ENCODE measurements at places on chromosomes 2 and 18.

DNA sequence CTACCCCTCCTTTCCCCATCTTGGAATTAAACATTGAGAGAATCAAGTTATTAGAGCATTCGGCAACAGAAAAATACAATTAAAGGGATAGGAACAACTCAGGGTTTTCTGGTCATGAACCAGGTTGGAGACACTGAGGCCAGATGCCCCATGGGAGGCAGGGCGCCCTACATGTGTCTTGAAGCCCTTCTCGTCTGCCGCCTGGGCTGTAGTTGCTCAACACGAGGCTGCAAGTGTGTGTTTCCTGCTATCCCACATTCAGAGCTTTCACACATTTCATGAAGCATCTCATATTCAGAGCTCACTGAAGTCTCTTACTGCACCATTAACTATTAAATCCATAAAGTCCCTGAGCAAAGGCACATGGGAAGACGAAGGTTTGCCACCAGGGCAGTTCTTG is 28.8 kb downstream of the TTC39C start:
- DNase-seq = no peak

DNA sequence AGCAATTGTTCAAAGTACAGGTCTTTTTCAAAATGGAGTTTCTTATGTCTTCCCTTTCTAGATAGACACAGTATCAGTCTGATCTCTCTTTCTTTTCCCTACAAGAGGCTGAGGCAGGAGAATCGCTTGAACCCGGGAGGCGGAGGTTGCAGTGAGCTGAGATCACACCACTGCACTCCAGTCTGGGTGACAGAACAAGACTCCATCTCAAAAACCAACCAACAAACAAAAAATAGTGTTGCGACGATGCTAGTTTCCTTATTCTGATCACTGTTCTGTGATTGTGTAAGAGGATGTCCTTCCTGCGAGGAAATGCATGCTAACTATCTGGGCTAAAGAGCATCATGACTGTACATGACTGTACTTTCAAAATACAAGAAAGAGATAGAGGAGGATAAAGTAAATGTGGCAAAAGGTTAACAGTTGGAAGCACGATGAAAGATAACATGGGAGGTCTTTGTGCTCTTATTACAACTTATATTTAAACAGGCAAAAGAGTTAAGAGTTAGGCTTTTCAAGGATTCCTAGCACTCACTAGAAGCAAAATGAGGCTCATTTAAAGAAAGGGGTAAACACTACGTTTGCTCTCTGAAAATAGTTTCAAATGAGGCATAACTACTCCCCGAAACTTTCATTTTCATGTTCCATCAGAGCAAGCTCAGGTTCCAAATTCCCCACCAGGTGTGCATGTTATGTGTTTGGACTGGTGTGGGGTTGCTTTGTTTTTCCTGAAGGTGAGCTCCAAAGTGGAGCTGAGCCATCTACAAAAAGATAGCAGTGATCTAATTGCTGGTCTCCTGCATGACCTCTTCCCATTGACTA is 23.8 kb downstream of the SOWAHC start:
- DNase-seq = no peak

- no peak for DNase-seq
These were observed 99.7 kb upstream of the KLHL29 start for GRCh38 chr2:23285091-23285800.

DNA sequence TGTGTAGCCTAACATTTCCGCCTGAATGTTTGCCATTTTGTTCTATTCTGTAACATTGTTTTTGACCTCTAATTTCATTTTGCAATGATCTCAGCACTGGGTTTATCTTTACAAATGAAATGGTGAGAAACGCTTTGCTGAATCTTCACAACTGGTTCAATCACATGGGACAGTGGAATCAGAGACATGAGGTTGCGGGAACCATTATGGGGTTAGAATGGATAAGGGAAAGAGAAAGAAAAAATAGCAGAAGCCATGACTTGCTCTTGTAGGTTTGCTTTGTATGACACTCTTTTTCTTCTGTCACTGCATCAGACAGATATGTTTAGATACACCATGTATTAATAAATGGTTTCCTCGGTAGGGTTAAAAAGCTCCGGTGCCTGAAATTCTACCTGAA is 114.3 kb upstream of the PELI1 start:
- no peak for DNase-seq

GRCh38 chr2:88831071-88831791 is 139.8 kb downstream of the RPIA start:
- DNase-seq = no peak

DNA sequence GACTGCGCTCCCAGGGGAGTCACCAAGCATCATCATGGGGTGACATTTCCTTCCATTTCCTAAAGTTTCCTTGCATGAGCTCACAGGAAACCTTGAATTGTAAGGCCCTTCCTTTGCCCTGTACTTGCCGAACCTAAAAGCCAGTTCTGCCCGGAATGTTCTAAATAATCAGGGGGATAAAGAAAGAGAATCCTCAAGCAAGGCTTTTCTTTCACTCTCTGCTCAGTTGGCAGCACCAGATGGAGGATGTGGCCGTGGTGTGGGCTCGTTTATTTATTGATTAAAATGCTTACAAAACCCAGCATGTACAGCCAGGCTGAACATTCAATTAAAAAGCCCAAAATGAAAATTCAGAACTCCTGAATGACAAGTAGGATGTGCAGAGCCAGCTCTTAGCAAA is 170.5 kb downstream of the SH3RF3 start:
- no peak for DNase-seq

- no peak for DNase-seq
These were observed 2.6 kb downstream of the UGT1A10 start for GRCh38 chr2:233638836-233639235.
